Activated CD4-positive, alpha-beta T cell treated with anti-CD3 and anti-CD28 coated beads for 24 hours (primary cell): ENCODE measurements at places on chromosomes 7 and 10.

- no peak for DNase-seq
These were observed 57.7 kb upstream of the EFCAB10 start for GRCh38 chr7:105638902-105639495.

DNA sequence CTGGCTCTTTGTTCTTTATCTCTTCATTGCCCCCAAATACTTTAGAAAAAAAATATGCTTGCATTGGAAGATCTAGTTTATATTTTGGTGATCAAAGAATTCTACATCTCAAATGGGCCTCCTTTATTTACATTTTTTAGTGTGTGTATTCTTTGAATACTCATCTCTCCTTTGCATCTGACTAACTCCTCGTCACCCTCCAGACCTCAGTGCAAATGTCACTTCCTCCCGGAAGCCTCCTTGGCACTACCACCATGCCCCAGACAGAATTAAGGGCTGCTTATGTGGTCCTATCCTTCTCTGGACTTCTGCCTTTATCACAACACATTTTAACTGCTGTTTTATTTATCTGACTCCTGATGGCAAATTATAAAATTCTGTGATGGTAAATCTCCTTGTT lies 52.0 kb upstream of the PPP1R3C start:
- no peak for DNase-seq

GRCh38 chr10:22723783-22724182 lies 9.4 kb upstream of the PIP4K2A start:
- no peak for DNase-seq

DNA sequence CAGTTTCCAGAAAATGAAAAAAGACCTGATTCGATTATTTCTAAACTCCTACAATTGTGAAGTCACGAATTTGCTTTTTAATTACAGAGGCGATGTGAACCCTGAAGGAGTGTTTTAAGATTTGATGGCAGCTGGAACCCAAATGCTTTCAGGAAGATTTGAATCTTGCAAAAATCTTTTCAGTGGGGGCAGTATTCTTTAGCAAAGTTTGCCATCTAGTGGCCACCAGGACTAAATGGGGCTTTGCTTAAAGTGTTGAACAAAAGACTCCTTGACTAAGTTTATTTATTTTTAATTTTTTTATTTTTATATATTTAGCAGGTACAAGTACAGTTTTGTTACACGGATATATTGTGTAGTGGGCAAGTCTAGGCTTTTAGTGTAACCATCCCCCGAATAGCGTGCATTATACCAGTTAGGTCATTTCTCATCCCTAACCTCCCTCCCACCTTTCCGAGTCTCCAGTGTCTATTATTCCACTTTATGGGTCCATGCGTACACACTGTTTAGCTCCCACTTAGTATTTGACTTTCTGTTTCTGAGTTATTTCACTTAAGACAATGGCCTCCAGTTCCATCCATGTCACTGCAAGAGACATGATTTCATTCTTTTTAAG lies 98.8 kb downstream of the CACNB2 start:
- no peak for DNase-seq

DNA sequence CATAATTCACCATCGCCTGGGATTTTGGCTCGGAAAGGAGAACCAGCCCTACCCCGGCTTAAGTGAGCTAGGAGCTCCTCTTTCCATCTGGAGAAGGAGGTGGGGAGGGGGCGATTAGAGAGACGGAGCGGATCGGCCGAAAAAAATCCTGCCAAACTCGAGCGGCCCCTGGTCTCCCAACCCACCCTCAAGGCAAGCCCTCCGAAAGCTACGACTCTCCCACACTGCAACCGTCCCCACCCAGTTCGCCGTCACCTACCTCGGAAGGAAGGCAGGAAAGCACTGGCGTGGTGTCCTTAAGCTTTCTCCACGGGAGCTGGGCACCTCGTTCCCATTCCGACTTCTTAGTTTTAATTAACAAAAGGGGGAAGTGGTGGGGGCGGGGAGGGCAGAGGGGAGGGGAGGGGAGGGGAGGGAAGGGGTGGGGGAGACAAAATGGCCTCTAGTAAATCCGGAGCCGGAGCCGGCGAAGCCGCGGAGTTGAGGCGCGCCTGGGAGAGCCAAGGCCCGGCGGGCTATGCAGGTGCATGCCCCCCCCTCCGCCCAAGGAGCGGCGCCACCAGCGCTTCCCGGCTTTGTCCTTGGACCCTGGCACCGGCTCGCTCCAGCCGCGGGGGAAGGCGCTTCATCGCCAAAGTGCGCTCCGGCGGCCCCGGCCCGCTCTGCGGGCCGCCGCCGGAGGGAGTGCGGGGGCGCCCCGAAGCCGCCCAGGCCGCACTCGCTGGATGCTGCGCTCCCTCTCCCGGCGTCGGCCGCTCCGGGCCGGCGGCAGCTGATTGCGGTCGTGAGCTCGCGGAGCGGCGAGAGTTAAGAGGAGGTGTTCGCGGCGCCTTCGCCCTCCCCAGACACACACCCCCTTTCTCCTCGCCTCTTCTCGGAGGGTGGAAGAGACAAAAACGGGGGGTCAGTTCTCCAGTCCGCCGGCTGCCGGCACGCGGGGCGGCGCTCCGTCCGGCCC lies at the start of gene LRRC4:
Gene LRRC4, minus strand, starts transcription at position 784 of the 958 bp plus-strand sequence. CDS start 797 bp downstream, outside the sequence.
- peak; percentile 20 for DNase-seq

DNA sequence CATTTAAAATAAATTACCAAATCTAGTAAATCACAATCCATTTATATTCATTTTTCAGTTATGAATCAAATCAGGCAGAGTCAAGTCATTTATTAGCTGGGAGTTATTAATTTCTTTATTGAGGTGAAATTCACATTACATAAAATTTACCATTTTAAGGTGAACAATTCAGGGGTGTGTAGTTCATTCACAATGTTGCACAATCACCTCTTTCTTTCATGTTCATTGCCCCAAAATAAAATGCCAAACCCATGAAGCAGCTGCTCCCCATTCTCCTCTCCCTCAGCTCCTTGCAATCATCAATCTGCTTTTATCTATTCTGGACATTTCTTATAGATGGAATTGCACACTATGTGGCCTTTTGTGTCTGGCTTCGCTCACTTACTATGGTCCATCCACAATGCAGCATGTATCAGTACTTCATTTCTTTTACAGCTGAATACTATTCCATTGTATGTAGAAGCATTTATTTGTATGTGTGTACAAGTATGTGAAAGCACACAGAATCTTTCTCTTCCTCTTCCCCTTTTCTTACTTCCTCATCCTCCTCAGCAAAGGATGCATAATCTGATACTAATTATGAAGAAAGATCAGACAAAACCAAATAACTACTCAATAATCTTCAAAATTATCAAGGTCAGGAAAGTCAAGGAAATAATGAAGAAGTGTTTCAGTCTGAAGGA lies 60.6 kb downstream of the LMBR1 start:
- no peak for DNase-seq

DNA sequence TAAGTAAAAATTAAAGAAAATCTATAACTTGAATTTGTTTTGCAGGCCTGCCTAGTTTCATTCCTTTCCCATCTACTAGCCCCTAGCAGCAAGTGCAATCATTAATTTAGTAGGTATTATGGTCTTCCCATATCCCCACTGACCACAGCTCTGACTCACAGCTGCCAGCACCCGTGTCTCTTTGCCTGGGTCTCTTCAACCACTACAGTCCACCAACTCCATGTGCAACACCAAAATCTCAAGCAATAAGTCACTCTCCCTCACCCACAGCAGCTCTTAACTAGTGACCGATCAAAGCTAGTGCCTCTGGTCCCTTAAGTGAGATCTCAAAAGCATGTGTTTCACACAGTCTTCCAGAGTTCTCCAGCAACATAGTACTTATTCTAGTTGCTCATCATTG lies 26.0 kb upstream of the THSD7A start:
- DNase-seq, result no peak
